ENCODE measurements at places on chromosomes 1 and 21.
A peak's percentile ranks its signal among the peaks of the same experiment; 100 is the strongest.

DNA sequence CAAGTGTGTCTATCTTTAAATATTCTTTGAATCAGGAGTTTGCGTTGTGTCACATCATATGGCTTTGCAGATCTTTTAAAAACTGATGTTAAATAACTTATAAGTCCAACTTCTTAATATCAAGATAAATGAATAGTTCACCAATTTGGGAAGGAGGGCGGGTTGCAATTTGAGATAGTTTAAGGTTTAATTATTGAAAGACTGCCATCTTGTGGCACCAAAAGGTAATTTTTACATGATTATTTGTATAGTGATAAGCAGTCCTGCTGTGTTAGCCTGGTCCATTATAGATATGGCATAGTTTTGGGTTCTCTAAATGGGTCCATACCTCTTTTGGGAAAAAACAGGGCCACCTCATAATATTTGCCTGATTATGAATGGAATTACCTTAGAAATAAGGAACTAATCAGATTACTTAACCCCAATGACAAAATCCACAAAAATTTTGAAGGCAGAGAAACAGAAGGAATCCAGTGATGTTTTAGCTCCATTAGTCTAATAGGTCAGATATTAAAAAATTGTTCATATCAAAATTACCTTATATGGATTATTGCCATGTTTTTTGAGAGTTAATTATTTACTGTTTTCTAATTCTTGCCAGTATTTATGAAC, 64.3 kb downstream of the PRKAA2 start:
- DNase-seq: peak; percentile 46

GRCh38 chr1:115829947-115830346, 11.0 kb downstream of the NHLH2 start:
- no peak for DNase-seq

DNA sequence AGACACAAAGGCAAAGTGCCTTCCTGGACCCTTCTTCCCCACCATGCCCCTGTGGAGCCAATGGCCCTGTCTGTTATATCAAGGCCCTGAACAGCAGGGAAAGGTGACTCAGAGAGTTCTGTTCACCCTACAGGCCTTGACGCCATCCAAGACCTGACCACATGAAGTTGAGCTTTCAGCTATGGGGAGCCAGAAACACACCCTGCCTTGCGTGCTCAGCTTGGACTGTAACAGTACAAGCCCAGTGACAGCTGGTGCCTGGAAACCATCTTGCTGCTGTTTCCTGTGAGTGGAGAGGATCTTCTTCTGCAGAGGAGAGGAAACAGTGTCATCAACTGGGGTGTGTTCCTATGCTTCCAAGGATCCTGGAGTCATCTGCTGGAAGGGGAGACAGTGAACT, 165.0 kb upstream of the IRF2BP2 start:
- DNase-seq: no peak

DNA sequence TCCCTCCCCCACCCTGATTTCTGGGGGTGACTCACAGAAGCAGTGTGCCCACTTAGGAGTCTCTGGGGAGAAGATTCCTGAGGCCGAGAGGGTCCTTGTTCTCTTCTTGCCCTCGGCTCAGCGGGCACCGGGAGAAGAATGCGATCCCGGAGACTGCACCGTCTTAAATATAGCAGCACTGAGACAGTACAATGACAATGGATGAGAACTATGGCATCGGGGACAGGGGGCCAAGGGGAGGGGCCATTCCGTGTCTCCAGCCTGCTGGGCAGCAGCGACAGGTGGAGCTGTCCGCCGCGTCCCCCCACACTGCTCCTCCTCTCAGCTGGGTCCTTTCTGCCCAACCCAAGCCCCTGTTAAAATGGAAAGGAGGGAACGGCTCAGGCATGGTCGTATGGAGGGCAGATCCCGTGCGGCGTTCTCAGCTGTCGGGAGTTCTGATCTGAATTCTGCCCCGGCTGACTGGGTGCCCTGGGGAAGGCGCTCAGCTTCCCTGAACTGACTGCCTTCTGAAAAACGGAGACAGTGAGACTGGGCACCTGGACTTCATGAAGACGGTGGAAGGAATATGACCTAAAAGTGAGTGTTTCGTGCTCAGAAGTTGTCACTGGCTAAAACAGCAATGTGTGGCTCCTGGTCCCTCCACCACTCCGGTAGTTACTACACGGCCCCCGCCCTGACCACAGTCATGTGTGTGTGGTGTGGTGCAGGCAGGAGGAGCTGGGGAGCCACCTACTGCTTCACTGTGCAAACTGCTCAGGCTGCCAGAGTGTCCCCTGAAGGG, at the start of gene MYOM3:
Gene MYOM3 (minus strand): TSS at position 140 of the 784 bp plus-strand sequence. CDS start 3,499 bp downstream, outside the sequence.
- peak; percentile 44 for DNase-seq

- no peak for DNase-seq
Observed at GRCh38 chr1:2372551-2373490, 18.5 kb downstream of the MORN1 start.

- DNase-seq: no peak
Observed at GRCh38 chr21:33643658-33644311, 1.5 kb downstream of the ITSN1 start.

DNA sequence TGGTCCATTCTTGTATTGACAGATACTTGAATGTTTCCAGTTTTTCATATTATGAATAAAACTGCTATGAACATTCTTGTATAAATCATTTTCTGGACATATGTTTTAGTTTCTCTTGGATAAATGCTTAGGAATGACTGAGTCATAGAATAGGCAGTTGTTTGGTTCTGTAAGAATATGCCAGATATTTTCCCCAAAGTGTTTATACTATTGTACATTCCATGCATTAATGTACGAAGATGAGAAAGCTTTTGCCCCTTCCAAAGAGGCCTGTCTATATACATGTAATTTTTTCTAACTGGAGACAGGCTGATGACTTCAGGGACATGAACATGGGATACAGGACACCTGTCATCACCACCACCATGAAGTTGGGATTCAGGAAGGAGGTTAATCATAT, 11.3 kb downstream of the NBPF3 start:
- no peak for DNase-seq

DNA sequence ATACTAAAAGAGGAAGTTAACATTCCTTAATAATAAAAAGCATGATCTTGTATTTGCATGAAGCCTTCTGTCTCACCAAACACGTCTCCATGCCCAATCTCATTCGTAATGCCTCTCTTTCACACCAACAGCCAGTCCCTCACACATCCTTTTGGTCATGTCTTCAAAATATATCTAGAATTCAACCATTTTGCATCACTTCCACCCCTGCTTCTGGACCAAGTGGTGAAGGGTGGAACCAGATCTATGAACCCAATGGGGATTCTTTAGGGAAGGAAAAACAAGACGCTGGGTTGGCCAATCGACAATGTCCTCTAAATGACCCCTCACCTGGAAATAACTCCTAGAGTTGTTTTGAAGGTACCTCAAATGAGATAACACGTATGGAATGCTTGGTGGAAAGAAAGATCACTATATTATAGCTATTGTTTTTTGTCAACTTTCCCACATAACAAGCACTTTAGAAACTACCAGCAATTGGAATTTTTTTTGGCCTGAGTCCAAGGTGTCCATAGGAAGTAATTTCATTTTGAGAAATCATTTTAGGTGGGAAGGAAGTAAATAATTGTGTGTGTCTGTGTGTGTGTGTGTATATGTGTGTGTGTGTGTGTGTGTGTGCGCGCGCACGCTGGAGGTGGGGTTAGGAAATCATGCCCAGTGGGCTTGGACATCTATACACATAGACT, at the start of gene KCNA10:
Gene KCNA10 (minus strand): TSS at position 51 of the 686 bp plus-strand sequence. CDS start 388 bp downstream, outside the sequence.
- no peak for DNase-seq

GRCh38 chr1:217885181-217885580, 254.0 kb downstream of the SPATA17 start:
- DNase-seq: no peak

GRCh38 chr1:47942240-47942629, 55.0 kb downstream of the TRABD2B start:
- DNase-seq: no peak

- no peak for DNase-seq
Observed at GRCh38 chr1:231354330-231355020, 16.4 kb downstream of the SPRTN start.

GRCh38 chr1:4529446-4530165, 124.8 kb upstream of the AJAP1 start:
- DNase-seq: no peak

- DNase-seq: no peak
Observed at GRCh38 chr1:54709547-54710292, 5.9 kb upstream of the TTC4 start.

DNA sequence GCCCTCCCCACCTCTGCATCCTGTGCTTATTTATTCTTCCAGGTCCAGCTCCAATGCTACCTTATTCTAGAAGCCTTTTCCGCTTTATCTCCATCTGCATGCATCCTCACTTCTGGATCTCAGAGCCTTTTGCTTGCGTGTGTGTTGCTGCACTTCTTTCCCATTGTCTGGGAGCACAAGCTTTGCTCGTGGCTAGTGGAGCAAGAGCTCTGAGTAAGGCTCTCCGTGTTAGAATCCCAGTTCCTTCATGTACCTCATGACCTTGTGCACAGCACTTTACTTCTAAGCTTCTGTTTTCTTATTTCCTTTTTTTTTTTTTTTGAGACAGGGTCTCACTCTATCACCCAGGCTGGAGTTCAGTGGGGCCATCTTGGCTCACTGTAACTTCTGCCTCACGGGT, 140.0 kb upstream of the POU3F1 start:
- DNase-seq: no peak

DNA sequence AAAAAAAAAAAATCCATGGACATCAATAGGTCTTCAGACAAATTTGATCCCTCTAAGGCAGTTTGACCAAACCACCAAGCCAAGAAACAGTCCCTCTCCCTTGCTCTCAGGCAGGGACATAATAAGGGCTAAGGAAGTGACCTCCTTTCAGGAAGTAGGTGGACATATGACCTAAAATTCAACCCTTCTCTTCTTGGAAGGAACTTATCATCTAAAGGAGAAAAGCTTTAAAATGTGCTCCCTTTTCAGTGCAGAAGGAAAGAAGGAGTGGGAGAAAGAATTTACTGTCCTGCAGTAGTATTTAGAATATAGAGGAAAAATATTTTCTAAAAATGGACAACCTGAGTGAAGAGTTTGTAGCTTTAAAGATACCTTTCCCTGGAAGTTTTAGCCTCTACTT, 118.1 kb downstream of the DTL start:
- no peak for DNase-seq

DNA sequence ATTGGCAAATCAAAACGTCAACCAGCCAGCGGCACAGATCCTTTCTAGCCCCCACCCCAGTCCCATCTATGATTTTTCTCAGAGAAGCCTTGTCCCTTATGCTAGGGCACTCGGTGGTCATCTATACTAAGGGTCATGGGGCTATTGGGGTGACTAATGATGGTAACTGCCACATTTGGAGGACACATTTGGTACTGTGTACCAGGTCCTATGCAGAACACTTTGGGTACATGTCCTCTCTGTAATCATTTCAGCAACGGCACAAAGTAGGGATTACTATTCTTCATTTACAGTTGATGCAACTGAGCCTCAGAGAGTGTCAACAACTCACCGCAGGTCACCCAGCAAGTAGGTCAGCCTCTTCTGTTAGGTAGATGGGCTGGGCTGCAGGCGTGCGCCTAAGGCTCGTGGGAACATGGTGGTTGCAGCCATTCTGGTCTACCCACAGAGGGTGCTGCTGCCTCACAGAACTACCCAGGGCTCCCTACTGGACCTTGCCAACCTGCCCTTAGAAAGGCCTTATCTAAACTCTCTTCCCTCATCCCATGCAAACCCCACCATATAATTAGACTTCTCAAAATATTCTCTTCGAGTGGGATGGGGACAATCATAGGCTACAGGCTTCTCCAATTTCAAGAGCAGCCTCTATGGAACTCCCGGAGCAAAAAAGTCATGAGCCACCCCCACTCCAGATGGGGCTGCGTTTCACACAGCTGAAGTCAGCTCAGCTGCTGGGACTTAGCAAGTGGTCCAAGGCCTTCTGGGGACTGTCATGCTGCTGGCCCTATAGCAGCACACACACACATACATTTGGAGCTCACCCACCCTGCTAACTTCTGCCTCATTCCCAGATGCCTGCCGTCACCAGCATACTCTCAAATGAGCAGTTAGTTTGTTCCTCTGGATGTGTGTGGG, 5.8 kb upstream of the SDHB start:
- DNase-seq: peak; percentile 48

DNA sequence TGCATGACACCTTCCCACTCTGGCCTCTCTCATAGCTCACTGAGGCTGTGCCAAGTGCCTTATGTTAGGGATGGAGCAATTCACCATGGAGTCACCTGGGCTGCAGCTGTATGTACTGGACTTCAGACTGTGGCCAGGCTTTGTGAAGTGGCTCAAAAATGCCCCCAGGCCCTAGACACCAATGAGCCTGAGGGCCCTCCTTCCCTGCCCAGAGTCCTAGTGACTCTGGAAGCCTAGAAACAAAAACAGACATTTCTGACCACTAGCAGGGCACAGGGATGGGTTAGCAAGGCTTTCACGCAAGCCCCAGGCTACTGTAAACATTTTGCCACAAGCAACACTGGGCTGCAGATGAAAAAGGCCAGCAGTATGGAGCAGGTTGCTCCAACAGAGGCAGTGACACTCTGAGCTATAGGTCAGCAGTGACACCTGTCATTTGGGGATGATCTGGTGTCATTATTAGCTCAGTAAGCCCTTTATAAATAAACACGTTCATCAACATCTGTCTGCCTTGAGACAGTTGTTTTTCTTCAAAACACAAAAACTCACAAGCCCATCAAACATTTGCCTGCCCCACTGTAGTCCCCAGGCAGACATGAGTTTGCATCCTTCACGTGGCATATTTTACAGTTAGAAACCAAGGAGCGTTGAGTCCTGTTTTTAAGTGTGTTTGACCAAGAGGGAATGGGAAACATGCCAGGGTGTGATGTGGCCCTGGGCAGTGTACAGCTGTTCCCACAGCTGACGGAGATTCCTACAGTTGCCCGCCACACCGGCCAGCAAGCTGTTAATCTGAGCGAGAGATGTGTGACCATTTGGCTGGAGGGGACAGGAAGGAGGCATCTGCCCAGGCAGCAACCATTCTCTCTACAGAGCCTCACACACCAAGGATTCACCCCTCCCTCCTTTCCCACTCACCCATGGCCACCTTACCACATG, 66.8 kb downstream of the KCNN3 start:
- DNase-seq: no peak

Measured in activated CD4-positive, alpha-beta T cell treated with anti-CD3 and anti-CD28 coated beads, Interleukin-2, amount 50 U/mL, for 16 hours (primary cell).